Urinary bladder (tissue), 4 donors: ENCODE measurements at places on chromosomes 7 and 10. TPM values are rescaled to one million over a fixed set of nuclear protein-coding genes. Genes with fewer than 3 reads are reported as not detected.

The CAV2 gene
- total RNA-seq = 139 TPM

The CLEC2L gene
- 0.32 TPM for total RNA-seq

The ZNF789 gene
- 22.2 TPM for total RNA-seq

The AGMO gene
- 1.1 TPM for total RNA-seq

The BEND7 gene
- total RNA-seq = 8.8 TPM

The TCERG1L gene
- total RNA-seq = 0.32 TPM

The FIS1 gene
- total RNA-seq = 66.7 TPM

The PDLIM1 gene
- 24.4 TPM for total RNA-seq

The OPALIN gene
- total RNA-seq = not detected

The C10orf95 gene
- not detected for total RNA-seq

The TRIM4 gene
- 27.9 TPM for total RNA-seq

The LRRD1 gene
- total RNA-seq = 1.8 TPM

DNA sequence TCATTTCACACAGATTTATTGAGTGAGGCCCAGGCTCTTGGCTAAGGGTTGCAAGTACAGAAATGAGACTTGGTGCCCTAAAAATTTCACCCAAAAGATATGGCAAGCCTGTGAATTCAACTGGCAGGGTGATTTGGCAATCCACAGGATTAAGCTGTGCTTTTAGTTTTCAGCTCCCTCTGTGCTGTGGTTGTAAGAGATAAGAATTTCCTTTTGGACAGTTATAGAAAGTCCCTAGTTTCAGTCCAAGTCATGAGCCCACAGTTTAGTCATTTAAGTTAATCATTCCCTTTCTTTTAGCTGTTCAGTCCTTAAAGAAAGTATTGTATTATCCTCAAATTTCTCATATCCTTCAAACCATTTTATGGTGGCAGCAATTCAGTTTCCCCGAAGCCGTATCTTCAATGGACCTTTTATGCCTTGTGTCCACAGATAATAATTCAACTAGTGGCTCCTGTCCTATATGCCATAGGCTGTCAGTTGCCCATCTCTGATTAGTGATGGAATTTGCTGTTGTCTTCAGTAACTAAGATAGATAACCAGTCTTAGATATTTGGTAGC is 73.4 kb upstream of the NAMPT start:
- DNase-seq = no peak

DNA sequence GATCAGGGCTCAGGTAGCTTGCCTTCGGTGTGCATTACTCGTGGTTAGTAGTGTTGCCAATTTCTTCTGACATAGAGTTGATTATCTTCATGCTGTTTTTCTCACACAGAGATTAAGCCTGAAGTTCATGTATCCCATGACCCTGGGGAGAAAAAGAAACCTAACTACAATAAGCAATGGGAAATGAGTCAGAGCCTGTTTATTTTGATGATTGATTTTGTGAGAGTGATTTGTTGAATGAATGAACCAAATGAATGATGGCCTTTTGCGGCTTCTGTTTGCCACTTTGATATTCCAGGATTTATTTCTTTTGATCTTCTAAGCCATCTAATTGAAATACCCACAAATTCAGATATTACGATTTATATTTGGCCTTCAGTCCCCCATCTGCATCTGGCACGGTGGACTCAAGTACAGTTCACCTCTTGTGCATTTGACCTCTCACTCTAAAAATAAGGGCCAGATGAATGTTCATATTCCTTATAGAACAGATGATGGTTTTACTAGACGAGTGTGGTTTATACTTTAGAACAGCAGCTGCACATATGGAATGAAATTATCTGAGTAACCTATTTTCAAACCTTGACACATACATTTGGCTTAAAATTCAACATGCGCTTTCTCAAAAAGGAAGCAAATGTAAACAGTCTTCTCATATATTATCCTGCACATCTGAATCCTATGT is 110.7 kb downstream of the PLCE1 start:
- DNase-seq = no peak

GRCh38 chr10:95761939-95762492 is 6.1 kb downstream of the ENTPD1 start:
- no peak for DNase-seq

DNA sequence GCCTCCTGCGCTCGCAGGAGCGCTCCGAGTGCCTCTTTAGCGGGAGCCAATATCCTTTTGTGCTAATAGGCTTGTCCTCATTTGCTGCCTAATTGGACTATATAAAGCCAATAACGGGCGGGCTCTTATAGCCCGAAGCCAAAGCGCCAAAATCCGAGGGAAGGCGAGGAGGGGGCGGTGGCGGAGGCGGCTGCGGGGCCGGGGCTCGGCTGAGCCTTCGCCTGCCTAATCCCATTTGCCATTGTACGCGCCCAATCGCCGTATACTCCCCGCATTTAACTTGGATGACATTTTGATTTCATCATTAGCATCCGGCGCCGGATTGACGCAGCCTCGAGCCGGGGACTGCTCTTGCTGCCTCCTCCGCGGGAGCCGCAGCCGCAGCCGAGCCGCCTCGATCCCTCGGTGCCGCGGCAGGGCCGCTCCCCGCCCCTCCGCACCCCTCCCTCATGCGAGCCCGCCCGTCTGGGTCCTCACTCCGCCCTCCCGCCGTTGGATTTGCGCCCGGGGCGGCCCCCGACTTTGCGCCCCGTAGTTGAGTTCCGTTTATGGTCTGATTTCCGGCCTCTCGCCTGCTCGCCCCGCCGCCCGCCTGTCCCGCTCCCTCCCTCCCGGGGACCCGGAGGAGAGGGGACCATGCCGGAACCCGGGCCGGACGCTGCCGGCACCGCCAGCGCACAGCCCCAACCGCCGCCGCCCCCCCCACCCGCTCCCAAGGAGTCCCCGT is at the start of gene HMX3:
TSS of gene HMX3 (plus strand) at position 556 of the 727 bp plus-strand sequence. CDS start at position 637, 81 bp downstream.
- DNase-seq = no peak

GRCh38 chr7:20440472-20441105 is 109.9 kb downstream of the ITGB8 start:
- DNase-seq = no peak

DNA sequence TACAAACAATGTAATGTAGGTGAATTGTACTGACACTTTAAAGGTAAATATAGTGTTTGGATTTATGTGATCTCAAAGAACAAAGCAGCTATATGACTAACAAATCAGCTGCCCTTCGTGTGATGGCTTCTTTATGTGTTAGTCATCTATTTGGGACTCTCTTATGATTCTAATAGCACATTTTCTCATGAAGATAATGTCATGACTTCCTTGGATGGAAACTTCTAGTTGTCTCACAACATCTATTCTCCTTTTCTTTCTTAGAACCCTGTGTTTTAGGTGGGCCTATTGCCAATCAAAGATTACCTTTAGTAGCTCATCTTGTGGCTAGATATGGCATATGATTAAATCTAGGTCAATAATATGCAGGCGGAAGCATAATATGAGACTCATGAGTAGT is 45.0 kb downstream of the TMEM106B start:
- DNase-seq = no peak

DNA sequence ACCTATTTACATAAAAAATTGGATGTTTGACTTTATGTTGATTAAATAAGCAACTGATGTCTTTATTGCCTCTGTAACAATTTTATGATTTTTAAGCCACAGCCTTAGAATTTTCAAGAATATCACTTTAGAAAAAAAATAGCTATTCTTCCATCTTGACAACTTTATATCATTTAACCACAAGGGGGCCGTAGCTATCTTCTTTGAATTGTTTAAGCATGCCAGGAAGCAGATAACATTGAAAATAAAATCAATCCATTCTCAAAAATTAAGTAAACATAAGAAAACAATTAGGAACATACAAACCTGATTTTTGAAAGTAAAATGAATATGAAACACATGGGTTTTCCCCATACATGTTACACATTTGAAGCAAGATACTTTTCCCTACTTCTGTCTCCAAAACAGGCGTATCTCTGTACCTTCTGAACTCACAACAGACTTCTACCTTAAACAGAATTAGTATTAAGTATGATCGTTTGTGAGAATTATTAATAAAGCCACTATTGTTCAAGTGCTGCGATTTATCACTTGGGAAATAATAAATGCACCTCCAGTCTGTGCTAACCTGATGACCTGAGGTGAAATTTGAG is 209.0 kb downstream of the CACNA2D1 start:
- DNase-seq = no peak

DNA sequence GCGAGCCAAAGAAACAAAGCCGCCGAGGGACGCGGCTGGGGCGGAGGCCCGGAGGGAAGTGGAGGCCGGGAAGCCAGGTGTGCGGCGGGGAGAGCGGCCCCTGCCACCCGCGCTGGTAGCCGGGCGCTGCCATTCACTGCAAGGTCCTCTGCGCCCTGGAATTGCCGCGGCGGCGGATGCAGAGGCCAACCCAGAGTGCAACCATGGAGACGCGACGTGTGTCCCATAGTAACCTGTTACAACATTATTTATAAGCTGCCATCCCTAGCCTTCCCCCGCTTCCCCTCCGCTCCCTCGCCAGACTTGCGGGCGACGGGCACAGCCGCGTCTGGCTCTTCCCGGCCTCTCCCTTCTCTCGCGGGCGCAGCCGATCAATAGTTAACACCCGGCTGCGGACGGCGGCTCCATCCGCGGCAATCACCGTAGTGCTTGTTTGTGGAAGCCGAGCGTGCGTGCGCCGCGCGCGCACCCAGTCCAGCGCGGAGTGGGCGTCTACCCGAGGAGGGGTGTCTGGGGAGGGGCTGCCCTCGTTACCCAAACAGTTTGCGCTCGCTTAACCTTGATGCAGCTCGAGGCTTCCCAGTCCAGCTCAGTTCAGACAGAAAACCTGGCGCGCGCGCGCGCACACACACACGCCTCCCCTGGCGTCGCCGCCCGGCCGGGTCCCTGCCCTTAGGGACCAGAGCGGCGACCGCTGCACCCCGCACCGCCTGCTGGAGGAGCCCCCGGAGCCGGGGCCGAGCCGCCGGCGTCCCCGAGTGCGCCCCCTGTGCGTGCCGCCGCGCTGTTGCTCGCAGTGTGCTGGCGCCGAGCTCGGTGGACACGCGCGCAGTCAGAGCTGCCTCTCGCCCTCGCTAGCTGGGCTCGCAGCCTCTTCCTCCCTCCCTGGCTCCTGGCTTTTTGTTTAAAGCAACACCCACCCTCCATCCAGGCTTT is 165.4 kb upstream of the DPP6 start:
- no peak for DNase-seq

GRCh38 chr10:99536338-99537085 is 3.8 kb downstream of the NKX2-3 start:
- no peak for DNase-seq

DNA sequence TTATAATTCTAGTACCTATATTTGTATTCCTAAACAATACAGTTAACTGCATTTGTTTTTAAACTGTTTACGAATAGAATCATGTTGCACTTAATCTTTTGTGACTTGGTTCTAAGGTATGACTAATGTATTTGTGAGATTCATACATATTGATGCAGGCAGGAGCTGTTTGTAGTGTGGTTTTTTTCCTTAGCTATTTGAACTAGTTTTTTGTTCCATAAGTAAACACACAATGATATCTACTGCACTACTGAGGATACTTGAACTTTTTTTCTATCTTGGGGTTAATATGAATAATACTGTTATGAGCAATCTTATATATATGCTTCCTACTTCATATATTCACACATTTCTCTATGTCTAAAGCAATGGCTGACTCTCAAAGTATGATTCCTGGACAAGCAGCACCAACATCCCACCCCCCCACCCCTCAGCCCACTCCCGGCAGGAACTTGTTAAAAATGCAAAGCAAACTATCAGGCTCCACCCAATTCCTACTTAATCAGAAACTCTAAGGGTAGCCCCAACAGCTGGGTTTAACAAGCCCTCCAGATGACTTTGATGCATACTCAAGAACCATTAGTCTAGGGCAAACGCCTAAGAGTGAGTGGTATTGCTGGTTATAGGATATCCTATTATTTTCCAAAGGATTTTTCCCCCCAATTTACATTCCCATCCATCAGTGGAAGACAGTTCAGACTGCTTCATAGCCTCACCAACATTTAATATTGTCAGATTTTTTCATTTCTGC is 25.8 kb downstream of the BRAF start:
- DNase-seq = no peak

- DNase-seq = peak; percentile 25
Observed at GRCh38 chr10:128297709-128298378, 171.6 kb upstream of the MKI67 start.

- DNase-seq = no peak
Observed at GRCh38 chr10:3978761-3979160, 193.8 kb upstream of the KLF6 start.

- DNase-seq = no peak
Observed at GRCh38 chr10:24605141-24605540, 118.5 kb downstream of the ARHGAP21 start.

- no peak for DNase-seq
Observed at GRCh38 chr7:126440542-126440941, 812.2 kb downstream of the GRM8 start.

GRCh38 chr10:58641708-58642107 is 129.0 kb downstream of the BICC1 start:
- DNase-seq = no peak

DNA sequence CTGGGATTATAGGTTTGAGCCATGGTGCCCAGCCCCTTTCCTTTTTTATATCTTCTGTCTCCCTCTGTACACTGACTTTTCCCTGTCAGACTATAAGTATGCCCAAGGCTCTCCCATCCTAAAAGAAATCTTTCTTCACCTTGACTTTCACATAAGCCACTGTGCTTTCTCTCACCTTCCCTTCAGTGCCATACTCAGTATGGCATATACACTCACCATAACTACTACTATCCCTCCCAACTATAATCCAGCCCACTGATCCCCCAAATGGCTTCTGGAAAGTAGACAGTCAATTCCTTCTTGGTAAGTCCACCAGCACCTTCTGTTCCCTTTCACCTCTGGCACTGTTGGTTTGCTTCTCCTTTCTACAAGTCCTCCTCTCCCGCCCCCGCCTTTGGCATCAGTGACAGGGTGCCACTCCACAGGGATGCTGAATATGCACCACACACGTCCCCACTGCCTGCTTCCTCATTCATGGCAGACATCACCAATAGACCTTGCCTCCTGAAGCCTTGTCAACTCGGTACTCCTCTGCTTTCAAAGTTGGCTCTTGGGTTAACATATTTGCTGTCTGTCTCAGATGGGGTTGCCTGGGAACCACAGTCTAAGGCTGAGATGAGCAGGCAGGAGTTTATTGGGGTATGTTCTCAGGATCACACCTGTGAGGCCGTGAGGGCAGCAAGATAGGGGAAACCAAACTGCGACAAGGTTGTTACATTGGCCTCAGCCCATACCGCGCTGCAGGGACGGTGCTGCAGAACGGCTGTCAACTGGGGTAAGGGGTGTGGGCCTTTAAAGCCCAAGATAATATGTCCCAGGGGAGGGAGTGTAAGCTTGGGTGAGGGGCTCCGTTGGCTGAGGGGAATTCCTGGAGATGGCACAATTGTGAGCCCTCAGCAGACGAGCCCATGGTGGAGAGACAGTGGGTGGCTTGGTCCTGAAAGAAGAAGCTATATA is 7.2 kb upstream of the PSAP start:
- DNase-seq = no peak

- DNase-seq = no peak
Observed at GRCh38 chr10:76487582-76487981, 1056.2 kb downstream of the LRMDA start.

GRCh38 chr7:155831807-155832524 is 19.7 kb upstream of the SHH start:
- no peak for DNase-seq

- DNase-seq = no peak
Observed at GRCh38 chr10:10053051-10053450, 964.6 kb upstream of the CELF2 start.

- no peak for DNase-seq
Observed at GRCh38 chr7:18305866-18306265, 189.7 kb upstream of the HDAC9 start.
